ENCODE measurements at places on chromosomes 4 and X. TPM values are rescaled to one million over a fixed set of nuclear protein-coding genes. Genes with fewer than 3 reads are reported as not detected.

Gene UGT2B15
- not detected for polyA plus RNA-seq

- no peak for DNase-seq
These were observed 32.2 kb downstream of the XG start for GRCh38 chrX:2784026-2784425.

Gene ADAD1
- polyA plus RNA-seq: not detected

DNA sequence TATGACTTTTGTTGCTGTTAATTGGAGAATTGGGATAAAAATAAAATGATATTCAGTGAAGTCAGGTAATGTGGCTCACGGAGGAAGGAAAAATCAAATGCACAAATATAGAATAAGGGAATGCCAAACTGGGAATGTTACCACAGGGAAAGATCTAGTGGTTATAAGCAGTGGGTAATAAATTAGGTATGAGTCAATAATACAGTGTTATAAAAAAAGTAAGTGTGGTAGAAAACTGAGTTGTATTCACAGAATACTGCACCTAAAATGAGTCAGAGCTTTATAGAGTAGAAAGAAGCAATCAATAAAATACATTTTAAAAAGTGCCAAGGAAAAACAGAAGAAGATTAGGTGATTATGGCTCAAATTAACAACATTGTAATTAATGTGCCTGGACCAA, 34.5 kb downstream of the INTS12 start:
- DNase-seq: no peak

GRCh38 chrX:15915959-15916703, 61.5 kb upstream of the AP1S2 start:
- DNase-seq: no peak

DNA sequence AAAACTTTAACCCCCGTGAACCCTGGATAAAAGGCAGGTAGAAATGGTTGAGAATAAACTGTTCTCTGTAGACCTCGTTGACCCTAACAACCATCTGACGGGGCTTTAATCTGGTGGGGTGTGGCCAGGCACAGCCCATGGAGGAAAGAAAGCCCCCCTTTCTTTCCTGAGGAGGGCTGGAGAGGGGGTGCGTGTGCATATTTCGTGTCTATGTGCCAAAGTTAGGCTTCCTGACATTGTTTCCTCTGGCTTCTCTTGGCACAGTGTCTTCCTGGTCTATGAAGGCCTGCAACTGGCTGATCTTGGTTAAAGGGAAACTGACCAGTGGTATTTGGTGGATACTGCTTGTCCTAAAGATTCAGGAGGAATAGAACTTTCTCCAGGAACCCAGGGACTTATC, 97.1 kb downstream of the MGST2 start:
- DNase-seq: no peak

Measured in renal cortex interstitium (tissue), 15 donors.